ENCODE measurements at places on chromosomes 13 and 19.

GRCh38 chr13:94319501-94319900 lies 160.0 kb downstream of the DCT start:
- DNase-seq, result no peak

DNA sequence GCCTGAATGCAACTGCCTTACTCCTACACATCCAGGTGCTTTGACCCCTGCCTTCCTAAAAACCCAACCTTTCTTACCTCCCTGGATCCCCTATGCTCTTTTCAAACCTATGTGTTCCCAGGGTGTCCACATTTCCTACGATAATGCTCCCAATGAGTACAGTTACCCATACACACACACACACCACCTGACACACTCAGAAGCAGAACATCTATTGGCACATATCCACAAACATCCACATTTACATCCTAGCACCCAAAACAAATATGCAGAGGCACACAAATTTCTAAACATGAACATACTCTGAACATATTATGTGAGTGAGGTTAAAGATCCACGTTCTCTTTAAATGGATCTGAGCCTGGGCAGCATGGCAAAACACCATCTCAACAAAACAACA lies 22.4 kb upstream of the PLAUR start:
- no peak for DNase-seq

- no peak for DNase-seq
Measured at GRCh38 chr13:59343132-59343531, 820.6 kb downstream of the DIAPH3 start.

DNA sequence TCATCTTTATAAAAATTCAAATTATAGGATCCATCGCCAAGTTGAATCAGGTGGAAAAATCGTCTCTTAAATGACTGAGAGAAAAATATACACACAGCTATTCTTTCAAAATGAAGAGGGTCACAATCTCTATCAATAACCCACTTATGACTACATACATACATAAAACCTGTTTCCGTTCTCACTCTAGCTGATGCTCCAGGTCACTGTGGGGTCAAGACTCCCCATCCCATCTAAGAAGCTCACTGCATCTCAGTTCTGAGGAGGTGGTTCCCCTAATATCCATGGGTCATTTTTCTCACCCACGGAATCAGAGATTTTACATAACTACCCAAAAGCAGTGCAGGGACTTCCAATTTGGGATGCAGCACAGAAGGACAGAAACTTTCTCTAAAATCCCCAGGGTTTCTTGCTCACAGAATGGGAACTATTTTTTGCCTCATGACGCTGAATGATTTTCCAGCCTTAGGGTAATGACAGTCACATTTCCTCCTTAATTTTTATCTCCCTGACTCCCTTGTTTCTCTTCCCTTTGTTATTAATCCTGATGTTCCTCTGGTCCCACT lies 56.8 kb downstream of the DOCK9 start:
- no peak for DNase-seq

GRCh38 chr13:107680115-107680514 lies 535.2 kb downstream of the LIG4 start:
- no peak for DNase-seq

DNA sequence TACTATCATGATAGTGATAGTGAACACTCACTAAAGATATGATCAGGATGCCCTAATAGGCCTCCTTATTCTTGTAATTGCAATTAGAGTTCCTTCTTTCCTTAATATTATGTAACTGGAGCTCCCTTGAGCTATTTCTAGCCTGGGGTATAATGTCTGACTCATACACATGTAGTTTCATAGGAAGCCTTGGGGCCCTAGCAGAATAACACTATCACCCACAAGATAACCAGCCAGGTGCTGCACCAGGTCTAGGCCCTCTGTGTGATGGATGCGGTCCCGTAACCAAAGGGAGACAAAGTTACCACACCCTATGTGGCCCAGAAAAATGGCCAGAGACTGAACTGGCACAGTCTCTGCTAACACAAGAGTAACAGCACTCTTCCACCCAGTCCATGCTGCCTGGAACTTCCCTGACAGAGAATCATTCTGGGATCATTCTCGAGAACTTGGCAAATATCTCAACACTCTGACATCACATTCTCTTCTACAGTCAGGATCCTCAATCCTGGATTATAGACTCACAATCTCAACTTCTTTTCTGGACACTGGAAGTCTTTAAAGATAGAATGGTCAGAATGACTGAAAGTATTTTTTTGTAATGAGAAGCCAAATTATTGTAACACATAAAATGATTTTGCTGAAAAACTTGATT lies 32.6 kb upstream of the IGFL4 start:
- peak; percentile 18 for DNase-seq

DNA sequence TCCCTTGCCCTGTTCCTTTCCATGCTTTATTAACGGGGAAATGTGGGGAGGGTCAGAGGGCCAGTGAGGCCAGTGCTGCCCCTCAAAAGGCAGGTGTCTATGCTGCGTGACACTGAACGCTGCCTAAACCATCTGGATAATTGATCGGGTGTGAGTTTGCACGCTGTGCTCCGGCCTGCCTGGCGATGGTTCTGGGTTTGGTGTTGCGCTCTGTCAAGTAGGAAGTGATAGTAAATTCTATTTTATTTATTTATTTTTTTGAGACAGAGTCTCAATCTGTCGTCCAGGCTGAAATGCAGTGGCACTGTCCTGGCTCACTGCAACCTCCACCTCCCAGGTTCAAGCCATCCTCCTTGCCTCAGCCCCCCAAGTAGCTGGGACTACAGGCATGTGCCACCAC lies 86.5 kb downstream of the ATP11A start:
- DNase-seq, result no peak

DNA sequence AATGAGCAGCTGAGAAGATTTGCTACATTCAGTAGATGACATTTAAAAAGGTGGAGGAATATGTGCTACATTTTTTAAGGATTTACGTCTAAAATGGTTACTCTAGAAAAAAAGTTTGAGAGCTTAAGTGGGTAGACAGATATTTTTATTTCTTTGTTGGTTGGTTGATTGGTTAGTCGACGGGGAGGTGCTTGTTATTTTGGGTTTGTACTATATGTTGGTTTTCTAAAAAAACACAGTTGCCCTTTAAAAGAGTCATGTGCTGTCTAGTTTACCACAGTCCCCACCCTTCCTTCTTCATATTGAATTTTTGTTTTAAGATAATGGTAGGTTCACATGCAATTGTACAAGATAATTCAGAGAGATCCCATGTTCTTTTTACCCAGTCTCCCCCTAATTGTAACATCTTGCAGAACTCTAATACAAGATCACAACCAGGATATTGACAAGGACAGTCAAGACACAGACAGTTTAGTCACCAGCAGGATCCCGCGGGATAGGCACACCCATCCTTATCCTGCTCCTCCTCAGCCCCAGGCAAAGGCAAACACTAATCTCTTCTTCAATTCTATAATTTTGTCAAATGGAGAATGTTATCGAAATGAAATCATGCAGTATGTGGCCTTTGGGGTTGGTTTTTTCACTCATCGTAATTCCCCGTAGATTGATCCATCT lies 171.4 kb downstream of the FOXO1 start:
- no peak for DNase-seq

DNA sequence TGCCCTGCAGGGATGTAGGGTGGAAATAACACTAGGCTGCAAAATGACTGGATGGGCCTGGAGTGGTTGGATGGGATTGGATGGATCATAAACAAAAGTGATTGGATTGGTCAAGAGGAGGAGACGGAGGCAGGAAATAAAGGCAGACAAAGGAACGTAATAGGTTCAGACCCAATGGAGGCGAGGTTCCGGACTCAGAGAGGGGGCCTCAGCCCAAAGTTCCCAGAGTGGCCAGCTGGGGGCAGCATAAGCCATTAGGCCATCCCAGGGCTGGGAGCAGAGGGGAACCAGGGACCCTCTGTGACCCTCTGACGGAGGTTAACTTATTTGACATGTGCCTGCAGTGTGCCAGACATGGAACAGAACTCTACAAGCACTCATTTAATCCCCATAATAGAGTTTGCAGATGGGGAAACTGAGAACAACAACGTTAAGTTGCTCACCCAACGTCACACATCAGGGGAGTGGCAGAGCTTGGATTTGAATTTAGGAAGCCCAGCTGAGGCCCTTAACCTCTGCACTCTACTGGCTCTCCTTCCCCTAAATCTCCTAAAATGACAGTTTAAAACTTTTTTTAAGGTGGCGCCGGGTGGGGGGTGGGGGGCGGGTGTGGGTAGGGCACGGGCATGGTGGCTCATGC lies 15.3 kb upstream of the MAP1S start:
- DNase-seq, result peak; percentile 42

GRCh38 chr13:114111577-114111976 lies 20.8 kb downstream of the RASA3 start:
- peak; percentile 92 for DNase-seq

Data from HFFc6 (cell line).